Retina (tissue), 1 donor: ENCODE measurements at places on chromosomes 3 and 15.

- DNase-seq = no peak
These were observed 122.0 kb downstream of the SLC25A26 start for GRCh38 chr3:66342717-66343356.

- DNase-seq = no peak
These were observed 30.6 kb upstream of the RASA2 start for GRCh38 chr3:141456301-141456625.

DNA sequence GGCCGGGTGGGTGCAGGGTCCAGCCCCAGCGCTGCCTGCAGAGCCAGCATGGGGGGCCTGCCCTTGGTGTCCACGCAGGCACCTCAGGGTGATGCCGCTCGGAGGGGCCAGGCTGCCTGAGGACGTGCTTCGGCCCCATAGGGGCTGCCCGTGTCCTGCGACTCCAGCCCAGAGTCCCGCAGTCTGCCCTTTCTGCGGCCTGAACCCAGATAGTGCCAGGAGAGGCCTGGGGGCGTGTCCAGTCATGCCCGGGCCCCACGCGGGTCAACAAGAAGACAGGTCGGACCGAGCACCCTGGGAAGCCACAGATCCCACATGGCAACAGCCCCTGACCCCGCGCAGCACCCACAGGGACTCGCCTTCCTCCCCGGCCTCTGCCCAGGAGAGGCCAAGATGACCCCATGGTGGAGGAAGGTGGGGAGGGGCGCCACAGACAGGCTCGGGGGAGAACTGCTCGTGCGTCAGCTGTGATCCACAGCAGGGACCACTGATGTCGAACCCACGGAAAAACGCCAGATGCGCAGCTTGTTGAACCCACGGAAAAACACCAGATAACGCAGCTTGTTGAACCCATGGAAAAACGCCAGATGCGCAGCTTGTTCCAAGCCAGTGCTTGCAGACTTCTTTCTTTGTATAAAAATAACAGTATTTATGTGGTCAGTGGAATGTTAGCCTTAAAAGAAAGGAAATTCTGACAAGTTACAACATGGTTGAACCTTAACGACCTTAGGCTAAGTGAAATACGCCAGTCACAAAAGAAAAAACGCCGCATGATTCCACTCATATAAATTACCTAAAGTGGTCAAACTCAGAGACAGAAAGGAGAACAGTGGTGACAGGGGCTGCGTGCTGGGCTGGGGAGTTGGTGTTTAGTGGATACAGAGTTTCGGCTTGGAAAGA is 28.5 kb downstream of the CYFIP1 start:
- no peak for DNase-seq

GRCh38 chr3:36876181-36876936 is 68.5 kb downstream of the TRANK1 start:
- DNase-seq = no peak

- DNase-seq = peak; percentile 42
These were observed 381.0 kb downstream of the SOX2 start for GRCh38 chr3:182092662-182093262.

DNA sequence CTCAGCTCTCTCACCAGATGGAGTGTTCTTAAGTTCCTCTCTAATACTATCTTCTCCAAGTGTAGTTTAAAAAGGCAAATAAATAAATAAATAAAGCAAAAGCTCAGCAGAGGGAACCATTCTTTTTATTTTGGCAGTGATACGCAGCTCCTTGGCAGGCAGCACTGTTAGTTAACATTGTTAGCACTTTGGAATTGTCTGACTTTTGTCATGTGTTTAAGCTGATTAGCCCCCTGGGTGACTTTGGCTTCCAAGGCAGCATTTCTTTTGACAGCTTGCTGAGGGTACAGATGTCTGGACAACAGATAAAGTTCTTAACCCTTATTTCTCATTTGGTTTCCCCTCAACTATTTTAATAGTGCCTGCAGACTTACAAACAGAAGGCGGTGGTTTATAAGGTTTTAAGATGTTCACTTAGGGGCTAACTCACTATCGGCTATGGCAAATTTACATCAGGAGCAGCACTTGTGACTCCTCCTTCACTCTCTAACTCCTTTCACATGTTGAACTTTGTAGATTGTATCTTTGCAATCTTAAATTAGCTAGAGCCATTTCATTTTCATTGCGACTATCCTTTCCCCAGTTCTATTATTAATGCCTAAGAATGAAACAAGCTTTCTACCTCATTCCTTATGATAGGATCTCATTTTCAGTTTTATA is 213.4 kb downstream of the ZBBX start:
- DNase-seq = no peak

DNA sequence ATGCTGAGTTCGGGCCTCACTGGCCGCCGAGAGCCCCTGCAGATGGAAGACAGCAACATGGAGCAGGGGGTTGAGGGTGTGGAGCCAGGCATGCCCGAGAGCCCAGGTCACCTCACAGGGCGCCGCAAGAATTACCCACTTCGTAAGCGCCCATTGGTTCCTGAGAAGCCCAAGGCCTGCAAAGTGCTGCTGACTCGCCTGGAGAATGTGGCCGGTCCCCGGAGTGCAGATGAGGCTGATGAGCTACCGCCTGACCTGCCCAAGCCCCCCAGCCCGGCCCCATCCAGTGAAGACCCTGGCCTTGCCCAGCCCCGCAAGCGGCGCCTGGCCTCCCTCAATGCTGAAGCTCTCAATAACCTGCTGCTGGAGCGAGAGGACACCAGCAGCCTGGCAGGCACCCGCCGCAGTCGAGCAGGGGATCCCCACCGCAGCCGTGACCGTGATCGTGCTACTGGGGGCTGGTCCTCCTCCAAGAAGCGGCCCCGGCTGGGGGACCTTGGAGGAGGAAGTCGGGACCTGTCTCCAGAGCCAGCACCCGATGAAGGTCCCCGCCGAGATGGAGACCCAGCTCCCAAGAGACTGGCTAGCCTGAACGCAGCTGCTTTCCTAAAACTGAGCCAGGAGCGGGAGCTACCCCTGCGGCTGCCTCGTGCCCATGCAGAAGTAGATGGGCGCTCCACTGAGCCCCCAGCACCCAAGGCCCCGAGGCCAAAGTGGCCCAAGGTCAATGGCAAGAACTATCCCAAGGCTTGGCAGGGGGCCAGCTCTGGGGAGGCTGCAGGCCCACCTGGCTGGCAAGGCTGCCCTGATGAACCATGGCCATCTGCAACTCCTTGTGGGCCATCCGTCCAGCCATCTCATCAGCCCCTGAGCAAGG is 12.1 kb upstream of the CHST14 start:
- DNase-seq = no peak

GRCh38 chr3:189237526-189237925 is 65.8 kb downstream of the TPRG1 start:
- DNase-seq = no peak

- DNase-seq = no peak
These were observed 18.5 kb downstream of the FSTL1 start for GRCh38 chr3:120432150-120432860.

DNA sequence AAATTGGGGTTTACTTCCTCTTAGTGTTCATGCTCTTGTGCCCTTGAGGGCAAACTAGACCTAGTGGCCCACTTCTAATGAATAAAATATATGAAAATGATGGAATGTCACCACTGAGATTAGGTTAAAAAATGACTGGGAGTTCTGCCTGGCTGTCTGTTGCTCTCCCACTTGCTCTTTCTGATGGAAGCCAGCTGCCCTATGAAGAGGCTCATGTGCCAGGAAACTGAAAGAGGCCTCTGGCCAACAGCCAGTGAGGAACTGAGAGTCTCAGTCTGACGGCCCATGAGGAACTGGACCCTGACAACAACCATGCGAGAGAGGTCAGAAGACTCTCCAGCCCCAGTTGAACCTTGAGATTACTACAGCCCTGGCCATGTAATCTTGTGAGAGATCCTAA is 107.1 kb upstream of the FHIT start:
- DNase-seq = no peak

DNA sequence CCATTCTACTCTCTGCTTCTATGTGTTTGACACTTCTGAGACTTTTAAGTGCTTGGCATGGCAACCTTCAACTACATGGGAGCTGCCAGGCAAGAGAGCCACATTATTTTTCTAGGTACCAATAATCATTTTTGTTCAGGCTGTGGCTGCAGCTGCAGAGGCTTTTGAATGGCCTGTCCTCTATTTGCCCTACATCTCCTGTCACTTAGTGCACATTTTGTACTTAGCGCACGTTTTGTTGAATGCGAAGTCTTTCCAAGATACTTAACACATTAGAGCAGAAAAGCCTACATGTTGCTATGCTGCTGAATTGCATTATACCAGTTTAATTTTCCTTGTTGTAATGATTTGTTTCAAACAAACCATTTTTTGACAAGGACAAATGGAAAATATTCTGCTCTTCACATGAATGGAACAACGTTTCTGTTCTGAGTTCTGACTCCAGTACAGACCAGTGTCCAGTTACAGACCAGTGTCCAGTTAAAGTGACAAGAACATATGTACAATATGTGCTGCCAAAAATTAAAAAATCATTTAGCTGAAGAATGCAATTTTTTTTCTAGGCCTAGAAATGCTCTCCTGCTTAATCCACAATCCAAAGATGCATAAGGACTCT is 113.9 kb downstream of the ABI3BP start:
- no peak for DNase-seq

GRCh38 chr3:191345334-191345733 is 15.0 kb upstream of the UTS2B start:
- DNase-seq = no peak

GRCh38 chr15:53193149-53193548 is 403.0 kb upstream of the ONECUT1 start:
- no peak for DNase-seq

DNA sequence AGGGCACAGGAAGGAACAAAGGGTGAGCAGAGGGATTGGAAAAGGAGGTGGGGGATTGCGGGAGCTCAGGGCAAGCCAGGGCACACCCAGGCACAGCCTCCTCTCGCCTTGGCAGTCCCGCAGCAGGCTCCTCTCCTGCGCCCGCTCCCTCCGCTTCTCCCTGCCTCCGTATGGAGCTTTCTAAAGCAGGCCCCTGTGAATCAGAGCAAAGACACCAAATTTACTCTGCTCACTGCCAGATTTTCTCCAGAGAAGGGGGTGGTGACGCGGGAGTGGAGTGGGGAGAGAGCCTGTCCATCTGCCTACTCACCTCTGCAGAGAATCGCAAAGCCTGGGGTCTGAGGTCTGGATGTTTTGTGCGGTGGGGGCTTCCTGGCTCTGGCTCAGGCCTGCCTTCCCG is 20.0 kb downstream of the ATP2B2 start:
- DNase-seq = no peak
